D721Med (cell line): ENCODE measurements at places on chromosomes 7 and 10.

- no peak for DNase-seq
Observed at GRCh38 chr10:4319870-4320367, 506.1 kb upstream of the AKR1E2 start.

DNA sequence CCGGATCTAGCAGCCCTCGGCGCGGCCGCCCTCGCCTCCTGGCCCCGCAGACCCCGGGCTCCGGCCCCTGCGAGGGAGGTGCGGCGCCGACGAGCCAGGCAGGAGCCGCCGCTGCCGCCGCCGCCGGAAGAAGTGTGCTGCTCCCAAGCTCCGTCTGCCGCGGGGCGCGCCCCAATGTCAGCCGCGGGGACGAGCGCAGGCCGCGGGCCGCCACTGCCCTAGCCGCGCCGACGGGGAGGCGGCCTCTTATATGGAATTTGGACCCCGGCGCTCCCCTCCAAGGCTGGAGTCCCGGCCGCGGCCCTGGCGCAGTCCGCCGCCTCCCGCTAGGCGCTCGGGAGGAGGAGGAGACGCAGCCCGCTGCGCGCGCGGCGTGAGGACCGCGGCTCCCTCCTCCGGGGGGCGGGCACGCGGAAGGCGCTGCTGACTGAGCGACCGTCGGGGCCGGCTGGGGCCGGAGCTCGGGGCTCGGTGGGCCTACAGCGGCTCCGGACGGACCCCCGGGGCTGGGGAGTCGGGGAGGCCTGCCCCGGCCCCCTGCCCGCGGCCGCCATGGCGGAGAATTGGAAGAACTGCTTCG lies at the start of gene TRIM8:
Gene TRIM8 (plus strand): TSS at position 414 of the 580 bp plus-strand sequence. CDS start 139 bp downstream, at position 553.
- DNase-seq, result no peak

DNA sequence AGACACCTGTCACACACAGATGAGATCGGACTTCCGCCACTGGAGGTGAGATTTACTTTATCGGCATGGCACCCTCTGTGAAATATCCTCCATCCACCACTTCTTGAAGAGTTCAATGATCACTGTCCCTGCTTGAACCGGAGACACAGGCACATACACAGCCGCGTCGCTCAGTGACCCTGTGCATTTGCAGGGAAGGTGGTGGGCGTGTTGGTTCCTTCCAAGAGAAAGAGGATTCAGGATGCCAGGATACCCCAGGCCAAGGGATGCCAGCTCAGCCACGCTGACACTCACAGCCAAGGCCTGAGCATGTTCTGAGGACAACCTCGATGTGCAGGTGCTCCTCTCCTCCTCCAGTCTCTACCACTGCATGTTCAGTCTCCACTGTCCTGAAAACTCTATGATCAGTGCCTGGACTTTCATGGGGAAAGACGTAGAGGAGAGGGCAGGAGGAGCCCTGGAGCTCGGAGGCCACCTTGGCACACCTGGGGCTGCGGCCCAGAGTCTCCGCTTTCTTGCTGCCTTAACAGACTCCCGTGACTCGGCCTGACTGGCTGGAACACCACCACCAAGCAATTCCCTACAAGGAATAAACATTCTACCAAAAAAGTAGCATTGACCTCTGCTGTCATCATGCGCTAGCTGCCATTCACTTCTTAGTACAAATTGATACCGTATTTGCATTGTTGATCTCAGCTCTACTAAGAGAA lies 115.2 kb downstream of the TCERG1L start:
- no peak for DNase-seq

DNA sequence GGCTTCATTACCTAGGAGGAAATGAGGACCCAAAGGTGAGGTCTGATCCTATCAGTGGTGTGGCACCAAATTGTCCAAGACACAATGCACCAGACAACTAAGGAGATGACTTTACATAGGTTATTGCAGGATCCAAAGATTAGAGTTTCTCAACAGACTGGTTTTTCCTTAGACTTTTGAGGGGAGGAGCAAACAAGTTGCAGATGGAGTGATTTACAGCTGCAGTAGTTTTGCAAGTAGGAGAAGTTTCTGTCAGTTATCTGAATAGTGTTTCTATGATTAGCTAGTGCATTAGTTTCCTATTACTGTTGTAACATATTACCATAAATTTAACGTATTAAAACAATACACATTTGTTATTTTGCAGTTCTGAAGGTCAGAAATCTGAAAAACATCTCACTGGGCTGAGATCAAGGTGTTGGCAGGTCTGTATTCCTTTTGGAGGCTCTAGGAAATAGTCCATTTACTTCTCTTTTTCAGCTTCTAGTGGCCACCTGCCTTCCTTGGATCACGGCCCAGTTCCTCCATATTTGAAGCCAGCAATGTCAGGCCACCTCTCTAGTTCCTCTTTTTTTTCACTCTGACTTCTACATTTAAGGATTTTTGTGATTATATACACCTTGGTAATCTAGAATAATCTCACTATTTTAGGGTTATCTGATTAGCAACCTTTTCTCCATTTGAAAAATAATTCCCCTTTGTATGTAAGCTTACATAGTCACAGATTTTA lies 994.9 kb downstream of the REEP3 start:
- no peak for DNase-seq

DNA sequence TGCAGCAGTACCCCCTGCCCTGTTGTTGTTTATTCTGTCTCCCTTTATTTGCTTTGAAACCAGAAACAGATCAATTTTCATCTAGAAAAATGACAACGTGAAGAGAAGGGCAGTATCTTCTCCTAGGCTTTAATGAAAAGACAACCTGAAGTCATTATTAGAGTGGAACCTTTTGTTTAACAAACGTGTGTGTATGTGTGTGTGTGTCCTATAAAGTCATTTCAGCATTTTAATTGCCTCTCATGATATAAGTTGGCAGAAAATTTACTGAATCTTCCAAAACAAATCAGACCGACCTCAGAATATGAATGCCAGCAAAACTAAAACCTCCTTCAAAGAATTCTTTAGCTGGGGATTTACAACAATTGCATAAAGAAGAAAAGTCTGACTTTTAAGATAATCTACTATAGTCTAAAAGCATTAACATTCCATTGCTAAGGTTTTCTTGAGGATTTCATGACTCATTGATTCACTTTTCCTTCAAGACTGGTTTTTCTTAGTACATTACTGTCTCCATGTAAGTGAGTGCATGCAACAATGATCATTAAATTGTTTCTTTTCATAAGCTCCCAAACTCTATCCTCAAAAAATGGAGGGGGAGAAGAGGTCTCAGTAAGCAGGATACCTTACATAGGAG lies 3.2 kb downstream of the GLI3 start:
- no peak for DNase-seq

DNA sequence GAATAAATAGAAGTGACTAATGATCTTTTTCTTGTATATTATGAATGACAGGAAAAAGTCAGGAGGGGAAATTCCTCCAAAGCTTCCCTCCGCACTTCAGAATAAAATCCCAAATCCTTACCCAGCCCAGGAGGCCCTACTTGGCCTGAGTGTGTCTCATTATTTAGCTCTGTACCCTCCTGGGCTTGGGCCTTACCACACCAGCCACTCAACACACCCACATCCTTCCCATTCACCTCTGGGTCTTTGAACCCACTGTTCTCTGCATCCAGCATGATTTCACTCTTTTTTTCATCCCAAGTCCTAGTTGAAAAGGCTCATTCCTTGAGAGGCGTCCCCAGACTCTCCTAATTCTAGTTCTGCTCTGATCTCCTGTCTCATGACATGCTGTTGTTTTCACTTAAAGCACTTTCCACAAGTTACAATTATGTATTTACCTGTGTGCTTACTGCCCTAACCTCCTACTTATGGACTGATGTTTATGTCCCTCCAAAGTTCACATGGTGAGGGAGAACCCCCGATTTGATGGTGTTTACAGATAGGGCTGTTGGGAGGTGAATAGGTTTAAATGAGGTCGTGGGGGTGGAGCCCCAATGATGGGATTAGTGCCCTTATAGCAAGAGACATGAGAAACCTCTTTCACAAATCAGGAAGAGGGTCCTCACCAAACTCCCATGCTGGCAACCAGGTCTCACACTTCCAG lies 6.4 kb downstream of the NOD1 start:
- no peak for DNase-seq

GRCh38 chr7:115526278-115526677 lies 504.3 kb downstream of the TFEC start:
- DNase-seq, result no peak

DNA sequence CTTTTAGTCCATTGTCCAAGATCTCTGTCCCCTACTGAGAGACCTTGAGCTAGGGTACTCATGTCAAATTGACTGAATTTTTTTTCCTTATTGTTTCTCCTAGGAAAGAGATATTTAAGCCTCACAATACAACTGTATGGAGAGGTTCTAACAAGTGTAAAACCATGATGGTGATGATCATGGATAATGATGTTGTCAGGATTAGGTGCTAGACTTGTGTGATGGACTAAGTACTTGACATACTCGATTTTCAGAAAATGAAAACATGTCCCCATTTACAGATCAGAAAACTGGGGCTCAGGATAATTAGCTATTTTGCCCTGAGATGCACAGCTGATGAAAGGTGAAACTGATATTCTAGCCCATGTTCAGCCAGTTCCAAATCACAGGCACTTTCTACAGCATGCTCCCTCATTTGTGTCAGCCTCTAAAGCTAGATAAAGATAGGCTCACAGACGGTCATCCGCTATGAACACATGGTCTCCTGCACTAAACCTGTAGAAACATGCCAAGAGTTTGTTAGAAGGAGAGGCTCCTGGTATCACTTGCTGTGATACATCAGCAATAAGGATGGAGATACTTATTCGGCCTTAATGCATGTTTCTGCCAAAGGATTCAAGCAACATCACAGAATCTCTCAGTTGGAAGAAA lies 67.6 kb downstream of the CREB3L2 start:
- no peak for DNase-seq

DNA sequence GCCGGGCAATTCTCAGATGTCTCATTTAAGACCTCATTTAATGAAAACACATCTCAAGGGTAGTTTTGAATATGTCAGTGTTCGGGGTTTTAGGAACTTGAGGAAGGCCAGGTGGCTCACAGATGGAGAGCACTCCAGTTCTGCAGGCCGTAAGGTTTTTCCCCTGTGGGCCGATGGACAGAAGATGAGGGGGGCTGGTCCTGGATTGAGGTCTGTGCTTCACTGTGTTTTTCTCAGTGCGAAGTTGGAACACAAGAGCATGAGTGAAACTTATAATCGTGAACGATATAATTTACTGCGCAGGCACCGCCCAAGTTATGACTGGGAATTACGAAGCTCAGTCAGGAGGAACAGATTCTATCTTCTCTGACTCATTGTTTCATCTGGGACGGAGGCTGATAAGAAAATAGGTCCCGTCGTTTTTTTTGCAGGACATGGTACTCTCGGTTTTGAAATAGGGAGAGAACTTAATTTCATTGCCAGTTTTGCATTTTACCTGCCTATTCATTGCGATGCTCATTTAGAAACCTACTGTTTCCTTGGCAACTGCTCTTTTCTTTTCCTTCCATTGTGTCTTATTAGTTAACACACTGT lies 591.0 kb upstream of the PFKP start:
- no peak for DNase-seq

- DNase-seq, result no peak
Observed at GRCh38 chr7:157263156-157263555, 73.6 kb upstream of the DNAJB6 start.

GRCh38 chr10:43968076-43968475 lies 319.4 kb upstream of the ZNF32 start:
- DNase-seq, result no peak

GRCh38 chr10:7006566-7006965 lies 404.3 kb downstream of the SFMBT2 start:
- DNase-seq, result no peak

- no peak for DNase-seq
Observed at GRCh38 chr7:148210804-148211325, 379.7 kb upstream of the C7orf33 start.

DNA sequence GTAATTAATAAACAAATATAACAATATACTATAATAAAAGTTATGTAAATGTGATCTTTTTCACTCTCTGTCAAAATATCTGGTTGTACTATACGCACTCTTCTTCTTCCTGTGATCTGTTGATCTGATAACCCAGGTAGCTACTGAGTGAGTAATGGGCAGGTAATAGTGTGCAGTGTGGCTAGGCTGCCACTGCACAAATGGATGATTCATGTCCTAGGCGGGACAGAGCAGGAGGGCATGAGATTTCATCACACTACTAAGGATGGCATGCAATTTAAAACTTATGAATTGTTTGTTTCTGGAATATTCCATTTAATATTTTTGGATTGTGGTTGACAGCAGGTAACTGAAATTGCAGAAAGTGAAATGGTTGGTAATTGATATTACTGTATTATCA lies 44.5 kb downstream of the TAS2R16 start:
- no peak for DNase-seq

DNA sequence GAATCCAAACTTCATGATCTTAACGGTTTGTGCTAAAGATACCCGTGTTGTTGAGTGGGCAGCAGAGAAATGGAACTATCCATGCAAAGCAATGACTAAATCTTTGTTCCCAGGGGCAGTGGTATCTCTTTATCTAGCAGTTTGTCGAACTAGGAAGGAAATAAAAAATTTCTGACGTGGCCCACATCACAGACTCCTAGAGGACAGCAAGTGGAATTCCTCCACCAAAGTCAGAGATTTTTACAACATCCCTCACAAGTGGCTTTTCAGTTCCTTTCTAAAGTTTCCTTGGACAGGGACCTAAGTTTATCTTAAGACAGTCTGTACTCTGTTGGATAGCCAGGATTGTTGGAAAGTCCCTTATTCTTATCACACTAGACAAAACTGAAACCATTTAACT lies 136.0 kb downstream of the RAPGEF5 start:
- DNase-seq, result no peak

DNA sequence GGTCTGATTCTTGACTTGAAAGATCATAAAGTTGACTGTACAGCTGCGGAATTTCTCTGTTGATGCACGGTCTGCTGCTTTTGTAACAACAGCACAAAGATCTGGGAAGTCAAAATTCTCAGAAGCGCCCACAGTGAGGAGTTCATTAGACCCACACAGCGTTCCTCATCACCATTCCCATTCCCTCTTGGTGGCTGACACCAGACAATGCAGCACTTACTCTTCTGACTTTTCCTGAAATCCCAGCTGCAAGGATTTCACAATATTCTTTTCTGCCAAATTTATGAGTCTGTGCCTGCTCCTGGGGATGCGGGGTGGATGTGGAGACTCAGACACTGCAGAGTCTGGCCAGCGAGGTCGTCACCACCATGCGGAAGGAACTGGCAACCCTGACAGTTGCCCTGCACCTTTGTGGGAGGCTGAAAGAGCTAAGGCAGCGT lies 233.9 kb downstream of the FANK1 start:
- no peak for DNase-seq

DNA sequence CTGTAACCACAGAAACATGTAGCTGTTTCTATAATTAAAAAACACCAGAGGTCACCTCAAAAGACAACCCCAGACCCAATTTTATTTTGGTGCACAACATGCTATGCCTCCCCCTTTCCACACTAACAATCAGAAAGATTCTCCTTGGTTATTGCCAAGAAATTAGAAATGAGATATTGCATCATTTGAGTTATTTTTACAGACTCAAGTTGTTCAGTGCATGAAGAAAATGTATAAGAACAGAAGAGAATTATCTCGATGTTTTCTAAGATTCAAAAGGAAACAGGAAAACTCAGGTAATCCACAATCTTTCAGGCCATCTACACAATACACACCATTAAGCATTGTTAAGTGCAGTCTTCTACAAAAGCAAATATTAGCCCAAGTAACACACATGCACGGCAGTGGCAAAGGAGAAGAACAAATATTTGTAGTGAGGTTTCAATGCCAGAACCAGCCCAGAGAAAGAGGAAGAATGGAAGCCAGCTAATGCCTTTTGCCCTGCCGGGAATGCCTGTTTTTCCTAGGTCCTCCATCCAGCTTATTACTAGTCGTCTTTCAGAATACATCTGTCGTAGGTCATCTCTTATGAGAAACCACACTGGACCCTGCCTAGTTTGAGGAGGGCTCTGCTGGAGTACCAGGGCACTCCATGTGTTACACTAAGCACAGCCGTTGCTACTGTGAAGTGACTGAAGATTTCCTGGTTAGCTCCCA lies 67.6 kb upstream of the C1GALT1 start:
- DNase-seq, result no peak
